CD4-positive, alpha-beta T cell treated with Interleukin-4 for 1 hour (primary cell): ENCODE measurements at places on chromosomes 2 and 18.

GRCh38 chr2:100820523-100821254 lies 750 bp downstream of the NPAS2 start:
- DNase-seq = no peak

DNA sequence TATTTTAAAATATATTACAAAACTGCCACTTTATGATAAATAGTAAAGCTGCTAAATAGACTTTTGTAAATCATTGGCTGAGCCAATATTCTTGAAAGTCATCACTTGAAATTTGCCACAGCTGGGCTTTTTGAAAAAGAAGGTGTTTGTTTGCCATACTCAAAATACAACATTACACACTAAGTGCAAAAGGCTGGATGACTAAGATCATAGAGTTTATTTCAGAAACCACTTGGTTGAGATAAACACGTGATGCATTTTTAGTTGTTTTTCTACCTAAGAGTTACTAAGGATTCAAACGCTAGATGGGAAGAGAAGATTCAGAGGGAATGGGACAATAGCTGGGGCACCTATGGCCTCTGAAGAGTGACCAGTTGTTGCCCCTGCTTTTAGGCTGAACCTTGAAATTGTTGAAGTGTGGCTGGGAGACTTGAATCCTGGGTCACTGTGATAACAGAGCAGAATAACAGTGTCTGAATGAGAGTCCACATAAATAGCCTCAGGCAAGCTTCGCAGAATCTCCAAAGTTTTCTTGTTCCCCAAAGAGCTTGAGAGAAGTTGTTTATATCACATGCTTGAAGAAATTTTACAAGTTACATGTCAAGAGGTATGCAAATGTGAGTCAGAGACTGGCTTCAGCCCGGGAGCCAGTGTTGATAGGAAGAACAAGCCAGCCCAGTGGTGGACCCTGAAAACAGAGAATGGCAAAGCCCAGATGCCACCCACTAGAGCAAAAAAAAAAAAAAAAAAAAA lies 409.8 kb downstream of the GPD2 start:
- no peak for DNase-seq

- peak; percentile 47 for DNase-seq
Measured at GRCh38 chr18:77124452-77124922, 8.1 kb downstream of the MBP start.

- DNase-seq = no peak
Measured at GRCh38 chr2:54479424-54479823, 23.3 kb downstream of the SPTBN1 start.

- DNase-seq = no peak
Measured at GRCh38 chr2:17969661-17970060, 91.2 kb downstream of the KCNS3 start.

- no peak for DNase-seq
Measured at GRCh38 chr2:51920509-51920908, 888.6 kb upstream of the NRXN1 start.

DNA sequence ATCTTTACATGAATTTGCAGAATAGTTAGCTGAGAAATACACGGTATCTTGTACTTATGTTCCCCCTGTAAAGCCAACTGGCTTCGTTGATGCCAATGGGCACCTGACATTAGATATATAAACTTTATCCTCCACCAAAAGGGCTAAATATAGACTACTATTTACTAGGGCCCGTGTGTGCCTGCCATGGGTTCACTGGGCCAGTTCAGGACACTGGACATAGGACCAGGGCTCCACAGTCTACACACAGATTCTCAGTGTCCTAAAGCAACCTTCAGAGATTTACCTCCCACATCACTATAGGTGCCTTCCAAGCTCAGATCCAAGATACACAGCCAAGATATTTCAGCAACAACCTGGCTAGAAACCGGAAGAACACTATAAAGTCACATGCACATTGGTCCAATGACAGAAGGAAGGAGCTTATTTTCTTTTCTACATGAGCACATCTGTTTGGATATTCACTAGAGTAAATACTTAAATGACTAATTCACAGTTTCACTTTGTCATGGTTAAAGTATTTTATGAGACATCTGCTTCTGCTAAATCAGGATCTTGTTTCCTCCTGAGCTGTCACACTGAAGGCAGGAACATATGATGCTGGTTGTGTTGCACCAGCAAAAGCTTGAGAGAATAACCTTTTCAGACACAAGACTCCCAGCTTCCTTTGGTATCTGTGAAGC lies 95.1 kb downstream of the MYO5B start:
- DNase-seq = no peak

GRCh38 chr2:241724975-241725870 lies 9.2 kb upstream of the D2HGDH start:
- no peak for DNase-seq

DNA sequence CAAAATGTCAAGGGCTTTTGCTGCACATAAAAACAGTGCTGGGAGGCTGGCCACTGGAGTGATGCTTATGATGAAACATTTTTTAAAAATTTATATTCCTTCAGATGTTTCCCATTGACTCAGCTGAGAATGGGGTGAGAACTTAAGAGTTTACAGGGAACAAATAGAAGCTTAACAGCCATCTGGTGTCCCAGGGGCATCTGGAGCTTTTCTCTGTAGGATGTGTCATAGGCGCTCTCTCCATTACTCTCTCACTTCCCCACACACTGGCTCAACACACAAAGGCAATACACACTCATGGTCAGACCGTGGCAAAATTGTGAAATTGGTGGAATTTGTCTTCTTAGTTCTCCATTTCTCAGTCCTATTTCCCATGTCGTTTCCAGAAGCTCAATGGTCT lies 783.1 kb upstream of the LRRTM1 start:
- DNase-seq = no peak

- no peak for DNase-seq
Measured at GRCh38 chr2:224268441-224268840, 133.5 kb downstream of the FAM124B start.

GRCh38 chr2:18399601-18400000 lies 160.9 kb downstream of the RDH14 start:
- no peak for DNase-seq

GRCh38 chr2:66273933-66274490 lies 160.9 kb upstream of the MEIS1 start:
- DNase-seq = no peak

DNA sequence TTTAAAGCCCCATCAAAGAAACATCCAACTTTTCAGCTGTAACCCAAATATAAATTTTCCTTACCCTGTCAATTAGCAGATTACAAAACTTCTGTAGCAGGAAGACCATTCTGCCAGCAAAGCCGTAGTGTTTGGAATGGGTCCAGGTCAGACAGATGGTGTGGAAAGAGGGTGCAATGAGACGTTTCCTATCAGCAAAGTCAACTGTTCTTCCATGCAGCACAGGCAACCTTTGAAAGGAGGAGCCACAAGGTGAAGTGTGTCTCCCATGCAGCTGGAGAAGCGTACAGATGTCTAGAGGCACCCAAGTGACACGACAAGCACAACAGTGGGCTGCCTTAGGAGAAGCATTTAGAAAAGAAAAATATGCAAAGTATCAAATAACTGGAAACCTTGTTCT lies 83.7 kb downstream of the SP3 start:
- DNase-seq = no peak

DNA sequence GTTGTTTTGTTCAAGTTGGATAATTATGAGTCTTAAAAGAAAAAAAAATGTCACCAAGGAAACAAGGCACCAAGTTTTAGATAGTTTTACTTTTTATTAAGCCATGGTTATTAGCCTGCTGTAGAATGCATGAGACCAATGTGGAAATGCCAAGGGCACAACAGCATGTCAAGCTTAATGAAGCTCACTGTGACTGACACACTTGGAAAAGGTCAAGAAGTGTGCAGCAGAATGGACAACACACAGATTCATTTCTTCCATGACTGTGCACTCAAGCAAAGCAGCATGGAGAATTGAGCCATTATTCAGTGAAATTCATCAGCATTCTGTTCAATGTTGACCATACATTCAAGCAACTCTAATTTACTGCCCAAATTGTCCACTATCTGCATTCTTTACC lies 23.6 kb downstream of the SPHKAP start:
- DNase-seq = no peak

DNA sequence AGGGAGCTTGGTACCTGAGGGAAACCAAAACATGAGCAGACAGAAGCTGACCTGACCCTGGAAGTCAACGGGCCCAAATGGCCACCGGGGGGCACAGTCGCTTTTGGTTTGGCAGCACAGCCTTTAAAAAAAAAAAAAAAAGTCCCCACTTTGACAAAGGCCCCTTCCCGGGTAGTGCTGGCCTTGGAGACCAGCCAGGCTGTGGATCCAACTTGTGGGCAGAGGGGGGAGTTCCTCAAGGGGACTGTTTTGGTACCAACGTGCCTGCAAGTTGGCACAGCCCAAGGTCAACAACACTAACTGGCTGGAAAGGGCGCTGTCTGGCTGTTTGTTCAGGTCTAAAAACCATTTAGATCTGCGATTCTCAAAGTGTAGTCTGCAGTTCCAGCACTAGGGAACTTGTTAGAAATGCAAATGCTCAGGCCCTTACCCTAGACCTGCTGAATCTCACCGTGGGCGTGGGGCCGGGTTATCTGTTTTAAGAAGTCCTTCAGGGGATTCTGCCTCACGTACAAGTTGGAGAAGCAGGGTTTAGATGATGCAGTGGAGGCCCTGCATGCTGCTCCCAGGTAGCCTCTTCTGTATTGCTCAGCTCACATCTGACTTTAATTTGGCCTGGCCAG lies 83.0 kb downstream of the LPIN1 start:
- peak; percentile 75 for DNase-seq

- no peak for DNase-seq
Measured at GRCh38 chr2:240962300-240963064, 35.9 kb upstream of the SNED1 start.

DNA sequence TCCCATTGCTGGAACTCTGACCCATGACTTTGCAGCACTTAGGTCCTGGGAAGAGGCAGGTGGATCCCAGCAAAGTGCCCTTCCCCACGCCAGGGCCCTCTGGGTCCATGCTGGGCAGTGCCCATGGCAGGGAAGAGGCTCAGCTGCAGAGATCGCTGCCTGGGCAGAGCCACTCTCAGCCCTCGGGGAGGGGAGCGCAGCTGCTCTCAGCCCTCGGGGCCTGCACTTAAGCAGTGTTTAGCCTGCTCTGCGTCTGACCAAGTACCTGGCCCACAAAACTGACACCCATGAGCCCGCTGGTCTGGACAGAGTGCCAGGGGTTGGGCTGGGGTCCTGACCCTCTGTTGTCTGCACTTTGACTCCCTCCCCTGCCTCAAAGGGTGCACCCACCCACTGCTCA lies 46.3 kb downstream of the AQP12A start:
- no peak for DNase-seq

DNA sequence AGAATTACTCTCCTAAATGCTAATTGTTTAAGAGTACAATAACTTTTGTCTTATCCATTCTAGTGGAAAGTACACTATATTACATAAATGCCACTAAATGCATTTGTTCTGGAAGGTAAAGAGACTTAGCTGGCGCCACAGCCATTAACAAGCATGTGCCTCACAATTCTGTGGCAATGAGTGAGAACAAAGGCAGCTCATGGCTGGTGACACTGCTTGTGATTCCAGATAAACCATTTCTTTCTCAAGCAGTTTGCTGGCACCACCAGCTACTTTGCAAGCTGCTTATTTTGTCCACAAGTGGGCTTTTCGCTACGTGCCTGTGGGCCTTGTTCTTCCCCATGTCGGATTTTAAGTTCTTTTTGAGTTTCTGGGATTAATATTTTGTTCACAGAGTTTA lies 147.6 kb upstream of the SMAD7 start:
- no peak for DNase-seq

DNA sequence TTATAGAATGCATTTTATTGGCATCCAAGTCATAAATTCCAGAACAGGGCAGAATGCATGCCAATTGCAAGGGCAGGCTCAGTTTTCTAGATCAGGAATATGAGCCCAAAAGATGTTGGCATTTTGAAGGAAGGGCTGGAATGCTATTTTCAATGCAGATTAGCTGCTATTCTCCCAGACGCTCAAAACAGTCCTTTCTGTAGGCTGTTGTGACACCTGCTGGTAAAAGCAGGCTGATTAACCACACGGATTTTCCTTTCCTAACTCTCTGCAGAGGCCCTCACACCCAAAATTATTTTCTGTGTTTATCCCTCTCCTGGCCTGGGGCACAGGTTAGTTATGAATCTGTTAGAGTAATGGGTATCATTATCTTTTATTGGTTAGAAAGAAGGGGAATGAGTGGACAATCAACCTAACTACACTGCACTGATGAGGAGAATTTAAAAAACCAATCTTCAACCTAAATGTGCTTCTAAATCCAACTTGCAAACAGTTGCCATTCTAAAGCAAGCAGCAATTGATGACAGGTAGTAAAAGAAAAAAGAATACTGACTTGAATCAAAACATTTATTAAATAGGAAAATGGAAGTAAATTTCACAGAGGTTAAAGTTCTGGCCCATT lies 94.0 kb downstream of the PLA2R1 start:
- peak; percentile 19 for DNase-seq

- no peak for DNase-seq
Measured at GRCh38 chr2:185658750-185659149, 79.9 kb upstream of the FSIP2 start.

DNA sequence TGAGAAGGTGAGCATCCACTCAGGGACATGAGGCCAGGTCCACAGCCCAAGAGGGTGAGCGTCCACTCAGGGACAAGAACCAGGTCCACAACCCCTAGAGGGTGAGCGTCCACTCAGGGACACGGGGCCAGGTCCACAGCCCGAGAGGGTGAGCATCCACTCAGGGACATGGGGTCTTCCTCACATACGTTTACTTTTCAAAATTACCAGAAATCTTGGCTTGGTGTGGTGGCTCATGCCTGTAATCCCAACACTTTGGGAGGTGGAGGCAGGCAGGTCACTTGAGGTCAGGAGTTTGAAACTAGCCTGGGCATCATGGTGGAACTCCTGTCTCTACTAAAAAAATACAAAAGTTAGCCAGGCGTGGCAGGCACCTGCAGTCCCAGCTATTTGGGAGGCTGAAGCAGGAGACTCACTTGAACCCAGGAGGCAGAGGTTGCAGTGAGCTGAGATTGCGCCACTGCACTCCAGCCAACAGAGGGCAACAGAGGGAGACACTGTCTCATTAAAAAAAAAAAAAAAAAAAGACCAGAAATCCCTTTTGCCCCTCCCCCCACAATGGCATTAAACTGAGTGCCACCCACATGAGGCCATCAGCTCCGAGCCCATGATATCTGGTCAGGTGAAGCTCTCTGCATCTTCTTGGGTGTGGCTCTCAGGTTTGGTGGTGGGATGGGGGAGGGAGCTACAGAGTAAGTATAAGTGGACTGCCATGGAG lies 9.0 kb upstream of the MBP start:
- no peak for DNase-seq

- DNase-seq = no peak
Measured at GRCh38 chr2:10514743-10515142, 66.6 kb upstream of the ODC1 start.

DNA sequence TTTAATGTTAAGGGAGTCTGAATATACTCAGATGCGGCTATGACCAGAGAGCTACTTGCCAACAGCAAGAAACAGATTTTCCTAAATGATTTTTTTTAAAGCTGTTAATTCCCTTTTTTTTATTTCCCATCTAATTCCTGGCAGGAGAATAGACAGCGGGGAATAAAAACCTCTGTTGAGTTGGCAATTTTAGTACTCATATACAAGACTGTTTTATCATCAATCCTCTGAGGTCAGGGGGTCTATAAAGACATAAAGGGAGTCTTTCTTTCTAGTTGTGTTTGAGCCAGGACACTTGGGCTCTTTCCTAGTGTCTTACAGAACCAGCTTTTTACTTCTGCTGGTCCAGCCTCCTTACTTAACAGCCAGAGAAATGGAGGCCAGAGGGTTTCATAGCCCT lies 29.4 kb downstream of the MAIP1 start:
- DNase-seq = no peak

GRCh38 chr2:48009256-48009655 lies 103.0 kb upstream of the FBXO11 start:
- DNase-seq = no peak

GRCh38 chr18:59272891-59273758 lies at the start of gene RAX:
Gene RAX, minus strand, starts transcription at chr18:59273454. Its CDS starts 248 bp downstream, at chr18:59273206.
- DNase-seq = no peak
